Kasumi-1 (cell line): ENCODE measurements at places on chromosomes 5 and 9.

GRCh38 chr9:126395439-126396212 is 69.0 kb downstream of the MVB12B start:
- DNase-seq: no peak

DNA sequence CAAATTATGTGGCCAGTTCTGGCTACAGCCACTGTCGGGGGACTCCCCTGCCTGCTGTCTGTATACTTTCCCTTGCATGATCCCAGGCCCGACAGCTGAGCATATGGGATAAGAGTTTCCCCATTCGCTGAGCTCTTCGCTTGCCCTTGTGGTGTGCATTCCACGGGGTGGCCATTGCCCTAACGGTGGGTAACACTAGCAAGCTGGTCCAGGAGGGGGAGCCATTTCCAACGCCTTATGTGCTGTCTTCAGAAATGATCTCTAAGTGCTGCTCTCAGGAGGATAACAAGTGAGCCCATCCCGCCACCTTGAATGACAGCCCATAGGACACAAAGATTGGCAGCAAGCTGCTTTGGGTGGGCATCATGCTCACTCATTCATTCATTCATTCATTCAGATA is 190.9 kb downstream of the FSTL4 start:
- peak; percentile 52 for DNase-seq

DNA sequence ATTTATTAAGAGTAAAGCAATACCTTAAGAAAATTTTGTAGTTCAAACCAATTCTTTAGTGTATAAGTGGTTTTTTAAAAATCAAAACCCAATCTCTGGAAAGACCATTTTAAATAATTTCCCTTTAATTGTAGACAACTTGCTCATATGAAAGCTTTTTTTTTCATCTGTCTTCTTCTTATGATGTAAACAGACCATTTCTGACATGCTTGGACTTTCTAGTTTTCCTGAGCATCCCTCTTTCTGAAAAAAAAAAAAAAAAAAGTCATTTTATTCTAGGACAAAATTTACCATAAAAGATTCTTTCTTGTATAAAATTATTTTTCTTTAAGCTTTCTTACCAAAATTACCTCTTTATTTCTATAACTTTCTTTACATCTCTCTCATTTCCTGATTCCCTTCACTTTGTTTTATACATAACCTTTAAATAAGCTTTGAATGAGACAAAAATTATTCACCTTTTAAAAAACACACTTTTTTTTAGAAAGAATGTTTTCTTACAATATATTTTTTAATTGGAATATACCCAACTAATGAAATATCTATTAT is 67.5 kb downstream of the COL15A1 start:
- peak; percentile 35 for DNase-seq

GRCh38 chr5:44334622-44335021 is 54.6 kb downstream of the FGF10 start:
- no peak for DNase-seq

DNA sequence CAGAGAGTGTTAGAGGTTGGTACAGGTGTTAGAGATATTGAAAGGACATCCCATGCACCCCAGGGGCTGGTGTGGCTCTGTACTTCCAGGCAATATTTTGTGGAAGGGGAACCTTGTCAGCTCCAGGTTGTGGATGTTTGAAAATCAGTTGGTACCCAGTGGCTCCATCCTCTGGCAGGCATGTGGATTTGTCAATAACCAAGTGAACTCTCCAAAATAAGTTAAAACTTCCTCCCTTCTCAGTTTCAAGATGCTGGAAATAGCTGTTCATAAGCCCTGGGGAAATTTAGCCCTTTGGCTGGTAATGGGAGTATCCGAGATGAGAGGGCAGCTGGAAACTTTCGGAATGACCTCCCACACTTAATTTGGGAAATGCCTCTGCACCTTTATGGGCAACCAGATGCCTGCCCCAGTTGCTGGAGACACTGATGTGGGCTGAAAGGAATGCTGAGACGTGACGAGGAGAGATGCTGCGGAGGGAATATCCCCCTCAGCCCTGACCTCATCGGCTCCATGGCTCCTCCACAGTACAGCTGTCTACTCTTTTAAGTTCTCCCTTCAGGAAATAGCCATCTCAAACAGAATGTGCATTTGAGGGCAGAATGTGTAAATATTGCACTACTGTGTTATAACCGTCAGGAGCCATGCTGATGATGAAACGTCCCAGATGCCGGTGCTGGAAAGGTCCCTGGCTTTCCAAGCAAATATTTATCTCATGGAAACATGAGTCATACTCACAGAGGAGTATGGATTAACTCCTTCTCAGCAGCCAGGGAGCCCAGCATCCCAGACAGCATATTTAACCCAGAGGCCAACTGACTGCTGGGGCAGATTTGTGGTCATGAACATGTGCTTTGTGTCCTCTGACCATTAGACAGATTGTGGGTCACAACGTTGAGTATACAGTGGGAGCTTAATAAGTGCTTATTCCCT is 29.5 kb downstream of the TGFBI start:
- DNase-seq: peak; percentile 23

DNA sequence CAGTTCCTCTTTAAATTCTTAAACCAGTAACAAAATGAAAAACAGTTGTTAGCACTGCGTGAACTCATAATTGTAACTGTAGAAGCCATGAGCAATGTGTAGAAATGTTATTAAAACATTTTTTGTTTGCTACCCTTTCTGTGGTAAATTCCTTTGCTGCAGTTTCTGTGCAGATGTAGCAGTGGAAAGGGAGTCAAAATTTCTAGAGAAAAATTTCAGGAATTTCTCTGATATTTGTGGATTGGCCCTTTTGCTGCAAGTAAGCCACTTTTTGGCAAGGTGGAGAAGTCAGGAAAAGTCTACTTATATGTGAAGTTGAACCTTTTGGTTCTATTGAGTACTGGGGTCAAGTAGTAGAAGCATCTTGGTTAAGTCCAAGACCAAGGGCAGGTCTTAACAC is 10.1 kb downstream of the FBXL7 start:
- no peak for DNase-seq

DNA sequence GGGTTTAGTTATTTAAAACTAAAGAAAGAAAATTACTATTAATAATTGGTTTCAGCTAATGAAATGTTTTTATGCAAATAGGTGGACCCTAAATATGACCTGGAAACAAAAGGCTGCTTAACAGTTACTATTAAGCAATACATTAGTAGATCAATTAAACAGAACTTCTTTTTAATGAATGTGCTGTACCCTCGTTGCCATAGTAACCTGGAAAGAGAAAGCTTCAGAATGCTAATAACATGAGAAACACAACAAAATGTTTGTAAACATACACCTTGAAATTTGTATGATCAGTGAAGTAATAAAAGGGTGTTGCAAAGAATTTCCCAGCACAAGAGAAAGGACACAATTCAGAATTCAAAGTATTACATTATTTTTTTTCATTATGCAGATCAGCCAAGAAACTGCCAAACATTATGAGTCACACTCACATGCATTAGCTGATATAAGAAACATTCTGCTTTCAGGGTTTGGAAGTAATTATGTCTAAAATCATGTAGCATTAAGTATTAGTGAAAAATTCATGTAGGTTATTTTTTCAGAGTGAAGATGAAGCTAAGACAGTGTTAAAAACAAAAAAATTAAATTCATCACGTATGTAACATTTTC is 348.3 kb downstream of the ISL1 start:
- DNase-seq: no peak

DNA sequence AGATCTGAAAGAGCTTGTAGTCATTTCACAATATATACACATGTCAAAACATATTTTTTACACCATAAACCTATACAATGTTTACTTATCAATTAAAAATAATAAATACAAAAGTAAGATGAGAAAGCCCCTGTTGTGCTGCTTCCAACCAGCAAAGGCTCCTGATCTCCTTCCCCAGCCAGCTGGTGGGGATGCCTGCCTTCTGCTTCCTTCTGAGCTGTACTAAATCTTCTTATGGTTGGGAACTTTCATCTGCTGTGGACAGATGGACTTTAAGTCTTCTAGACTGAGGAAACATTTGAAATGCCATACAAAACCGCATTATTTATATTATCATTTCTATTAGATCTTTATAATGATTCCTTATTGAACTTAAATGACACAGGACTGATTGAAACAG is 745.3 kb upstream of the CHD1 start:
- DNase-seq: no peak

- no peak for DNase-seq
Observed at GRCh38 chr9:120904978-120905301, 21.7 kb downstream of the TRAF1 start.

GRCh38 chr5:173997331-173997730 is 8.4 kb downstream of the C5orf47 start:
- DNase-seq: no peak

DNA sequence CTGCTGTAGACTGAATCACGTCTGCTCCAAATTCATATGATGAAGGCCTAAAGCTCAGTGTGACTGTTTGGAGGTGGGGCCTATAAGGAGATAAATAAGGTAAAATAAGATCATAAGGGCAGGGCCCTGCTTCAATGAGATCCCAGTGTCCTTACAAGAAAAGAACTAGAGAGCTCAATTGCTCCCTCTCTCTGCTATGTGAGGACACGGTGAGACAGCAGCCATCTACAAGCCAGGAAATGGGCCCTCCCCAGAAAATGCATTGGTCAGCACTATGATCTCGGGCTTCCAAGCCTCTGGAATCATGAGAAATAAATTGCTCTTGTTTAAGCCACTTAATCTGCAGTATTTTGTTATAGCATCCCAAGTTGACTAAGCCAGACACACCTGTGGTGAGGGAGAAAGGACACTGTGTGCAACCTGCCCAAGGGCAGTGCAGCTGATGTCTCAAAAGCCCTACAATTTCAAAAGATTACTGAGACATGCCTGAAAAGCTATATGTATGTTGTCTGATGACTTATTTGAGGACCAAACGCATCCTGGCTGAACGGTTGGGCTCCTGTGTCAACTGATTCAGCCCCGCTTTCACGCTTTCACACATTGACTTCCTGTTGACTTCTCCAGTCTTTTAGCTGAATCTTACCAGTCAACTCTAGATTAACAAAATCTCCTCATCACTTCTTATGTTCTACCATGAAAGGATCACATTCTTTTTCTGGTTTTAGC is 13.2 kb downstream of the GZMK start:
- no peak for DNase-seq

GRCh38 chr9:129052592-129052991 is 16.2 kb downstream of the MIGA2 start:
- no peak for DNase-seq

- peak; percentile 61 for DNase-seq
Observed at GRCh38 chr9:128203024-128203706, at the start of gene DNM1. Gene DNM1 (plus strand): TSS chr9:128203379. CDS start chr9:128203471, 92 bp downstream.

DNA sequence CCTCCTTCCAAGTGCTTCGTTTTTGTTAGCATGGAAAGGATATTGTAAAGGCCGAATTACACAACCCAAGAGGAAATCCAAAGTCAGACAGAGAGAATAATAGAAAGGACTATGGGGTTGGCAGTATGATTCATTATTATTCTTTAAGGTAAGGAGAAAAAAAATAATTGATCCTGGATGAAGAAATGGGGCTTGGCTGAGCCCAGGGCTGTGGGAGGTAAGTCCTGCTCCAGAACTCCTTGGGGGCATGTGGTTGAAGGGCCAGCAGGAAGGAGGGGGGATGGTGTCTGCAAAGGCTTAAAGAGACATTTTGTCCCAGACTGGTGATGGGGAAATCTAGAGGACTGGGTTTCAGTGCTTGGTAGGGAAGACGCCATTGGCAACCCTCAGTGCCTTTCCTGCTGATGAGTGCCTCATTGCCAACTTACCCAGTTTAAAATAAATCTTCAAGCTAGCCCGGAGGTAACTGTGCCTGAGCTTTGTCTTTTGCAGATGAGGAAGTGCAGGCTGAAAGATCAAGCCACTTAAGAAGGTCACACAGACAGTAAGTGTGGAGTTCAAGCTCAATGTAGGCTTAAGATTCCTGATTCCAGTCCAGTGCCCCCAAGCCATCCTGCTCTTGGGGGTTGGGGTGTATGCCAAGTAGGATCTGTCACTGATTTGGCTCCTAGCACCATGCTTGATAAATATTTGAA is 30.2 kb downstream of the FOXI1 start:
- DNase-seq: peak; percentile 11

GRCh38 chr9:5453004-5453403 is 2.7 kb downstream of the CD274 start:
- no peak for DNase-seq

DNA sequence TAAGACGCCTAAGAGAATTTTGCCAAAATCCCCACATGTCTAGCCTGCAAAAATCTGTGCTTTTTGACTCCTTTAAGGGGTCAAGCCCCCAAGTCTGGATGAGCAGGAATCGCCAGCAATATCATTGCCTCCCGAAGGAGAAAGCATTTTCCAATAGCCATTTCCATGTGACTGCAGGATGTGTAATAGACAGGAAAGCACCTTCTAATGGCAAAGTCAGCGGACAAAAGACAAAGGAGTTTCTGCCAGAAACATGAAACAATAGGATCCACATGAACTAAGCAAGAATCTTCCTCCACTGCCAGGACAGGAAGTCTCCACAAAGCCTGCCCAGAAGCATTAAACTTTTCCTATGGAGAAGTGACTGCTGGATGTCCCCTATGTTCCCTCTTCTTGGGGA is 177.1 kb upstream of the PCSK5 start:
- DNase-seq: no peak

DNA sequence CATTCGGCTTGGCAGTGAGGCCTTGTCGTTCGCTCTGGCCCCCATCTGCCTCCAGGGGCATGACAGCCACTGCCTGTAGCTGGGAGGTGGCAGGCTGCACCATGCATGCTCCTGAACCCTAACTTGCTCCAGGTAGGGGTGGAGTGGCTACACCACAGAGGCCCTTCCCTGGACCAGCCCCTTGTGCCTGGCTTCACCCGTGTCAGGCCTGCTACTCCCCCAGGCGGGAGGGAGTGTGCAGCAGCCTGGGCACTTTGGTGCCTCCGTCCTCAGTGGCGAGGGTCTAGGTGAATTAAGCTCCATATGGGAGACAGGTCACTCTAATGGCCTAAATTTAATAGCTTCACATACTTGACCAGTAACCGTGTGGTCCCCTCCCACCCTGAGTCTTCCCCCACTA is 59.4 kb upstream of the LMX1B start:
- no peak for DNase-seq

DNA sequence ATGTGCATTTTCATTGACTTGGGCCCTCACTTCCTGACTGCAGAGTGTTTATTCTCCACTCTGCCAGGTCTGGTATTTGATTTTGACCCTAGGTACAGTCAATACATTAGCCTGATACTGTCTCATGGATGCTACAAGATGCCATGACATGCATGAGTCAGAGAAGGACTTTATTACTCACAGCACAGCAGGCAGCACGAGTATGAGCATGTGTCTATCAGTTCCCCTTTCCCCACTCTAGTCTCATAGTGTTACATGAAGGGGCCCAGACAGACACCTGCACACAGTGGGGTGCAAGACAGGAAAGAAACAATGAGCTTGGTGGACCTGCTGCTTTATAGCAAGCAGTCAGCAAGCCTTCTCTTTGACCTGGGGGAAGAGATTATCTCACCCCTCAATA is 19.6 kb downstream of the ITGA2 start:
- peak; percentile 32 for DNase-seq

GRCh38 chr5:28574606-28575005 is 1536.2 kb upstream of the CDH9 start:
- DNase-seq: no peak

GRCh38 chr9:113570749-113571711 is 107.5 kb downstream of the RGS3 start:
- DNase-seq: no peak

- DNase-seq: no peak
Observed at GRCh38 chr9:86470326-86470725, 116.1 kb upstream of the TUT7 start.
